Activated naive CD4-positive, alpha-beta T cell treated with Interleukin-2 at 50 U/mL for 16 hours (primary cell): ENCODE measurements at places on chromosomes 12 and 14.

GRCh38 chr12:116556964-116557698 is 2.0 kb upstream of the MAP1LC3B2 start:
- no peak for DNase-seq

DNA sequence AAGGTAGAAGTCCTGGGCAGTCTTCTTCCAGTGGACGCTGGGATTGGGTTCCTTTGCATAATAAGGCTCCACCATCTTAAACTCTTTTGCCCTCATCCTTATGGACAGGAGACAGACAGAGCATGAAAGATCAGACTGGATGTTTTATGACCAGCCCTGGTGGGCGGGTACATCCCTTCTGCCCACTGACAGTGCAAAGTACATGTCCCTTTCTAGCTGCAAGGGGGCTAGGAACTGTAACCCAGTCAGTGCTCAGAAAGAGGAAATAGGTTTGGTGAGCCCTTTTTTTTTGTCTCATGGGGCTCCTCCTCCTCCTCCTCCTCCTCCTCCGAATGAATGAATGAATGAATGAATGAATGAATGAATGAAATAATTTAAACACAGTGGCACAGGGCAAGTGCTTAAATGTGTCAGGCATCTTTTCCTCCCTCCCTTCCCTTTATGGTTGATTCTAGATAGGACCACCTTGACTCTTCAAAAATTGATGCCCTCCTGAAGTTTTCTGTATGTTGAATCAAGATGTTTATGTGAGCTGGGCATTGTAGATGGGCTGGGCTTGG is 36.4 kb upstream of the HNF1A start:
- DNase-seq, result no peak

- no peak for DNase-seq
These were observed 30.1 kb upstream of the PNMA1 start for GRCh38 chr14:73744175-73744867.

DNA sequence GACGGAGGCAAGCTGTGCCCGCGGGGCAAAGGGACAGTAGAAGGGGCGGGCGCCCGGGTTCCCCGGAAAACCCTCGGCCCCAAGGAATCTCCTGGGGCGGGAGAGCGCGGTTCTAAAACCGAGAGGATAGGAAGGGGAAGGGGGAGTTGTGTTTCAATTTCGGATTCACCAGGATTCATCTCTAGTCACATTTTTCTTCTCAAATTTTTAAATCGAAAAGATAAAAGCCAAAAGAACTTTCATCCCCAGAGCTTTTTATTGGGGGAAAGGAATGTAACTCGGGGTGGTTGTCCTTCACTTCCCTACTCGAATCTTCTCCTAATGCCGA is 1.4 kb downstream of the BMP4 start:
- DNase-seq, result no peak

DNA sequence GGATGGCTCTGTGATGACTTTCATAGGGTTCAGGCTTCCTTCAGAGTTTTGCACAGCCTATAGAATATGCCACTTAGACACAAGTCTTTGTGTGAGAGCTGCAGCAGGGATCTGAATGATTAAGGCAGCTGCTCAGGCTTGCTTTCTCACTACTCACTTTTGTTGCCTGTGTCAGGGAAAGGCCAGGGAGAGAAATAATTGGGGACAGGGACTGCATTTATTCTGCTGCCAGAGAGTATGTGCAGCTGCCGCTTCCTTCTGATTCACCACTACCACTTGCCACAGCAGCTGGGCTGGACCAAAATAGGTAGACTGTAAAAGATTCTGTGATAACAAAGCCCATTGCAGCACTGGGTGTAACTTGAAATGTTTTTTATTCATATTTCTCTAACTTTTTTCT is 49.7 kb downstream of the TRMT5 start:
- no peak for DNase-seq

DNA sequence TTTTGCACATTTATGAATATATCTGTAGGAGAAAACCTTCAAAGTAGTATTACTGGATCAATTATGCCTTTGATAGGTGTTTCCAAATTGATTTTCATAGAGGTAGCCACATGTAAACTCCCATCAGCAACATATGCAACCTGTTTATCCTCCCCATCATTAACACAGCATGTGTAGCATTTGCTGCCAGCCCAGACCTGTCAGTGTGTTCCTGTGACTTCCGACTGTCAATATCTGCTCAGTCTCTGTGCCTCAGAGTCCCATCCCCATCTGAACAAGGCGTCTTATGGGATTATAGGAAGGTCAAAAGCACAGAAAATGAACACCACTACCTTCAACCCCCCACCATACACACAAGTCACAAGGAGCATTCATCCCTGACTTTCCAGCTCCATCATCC is 9.5 kb upstream of the CAPRIN2 start:
- no peak for DNase-seq

- DNase-seq, result no peak
These were observed 80.3 kb upstream of the RBM19 start for GRCh38 chr12:114046236-114046998.

DNA sequence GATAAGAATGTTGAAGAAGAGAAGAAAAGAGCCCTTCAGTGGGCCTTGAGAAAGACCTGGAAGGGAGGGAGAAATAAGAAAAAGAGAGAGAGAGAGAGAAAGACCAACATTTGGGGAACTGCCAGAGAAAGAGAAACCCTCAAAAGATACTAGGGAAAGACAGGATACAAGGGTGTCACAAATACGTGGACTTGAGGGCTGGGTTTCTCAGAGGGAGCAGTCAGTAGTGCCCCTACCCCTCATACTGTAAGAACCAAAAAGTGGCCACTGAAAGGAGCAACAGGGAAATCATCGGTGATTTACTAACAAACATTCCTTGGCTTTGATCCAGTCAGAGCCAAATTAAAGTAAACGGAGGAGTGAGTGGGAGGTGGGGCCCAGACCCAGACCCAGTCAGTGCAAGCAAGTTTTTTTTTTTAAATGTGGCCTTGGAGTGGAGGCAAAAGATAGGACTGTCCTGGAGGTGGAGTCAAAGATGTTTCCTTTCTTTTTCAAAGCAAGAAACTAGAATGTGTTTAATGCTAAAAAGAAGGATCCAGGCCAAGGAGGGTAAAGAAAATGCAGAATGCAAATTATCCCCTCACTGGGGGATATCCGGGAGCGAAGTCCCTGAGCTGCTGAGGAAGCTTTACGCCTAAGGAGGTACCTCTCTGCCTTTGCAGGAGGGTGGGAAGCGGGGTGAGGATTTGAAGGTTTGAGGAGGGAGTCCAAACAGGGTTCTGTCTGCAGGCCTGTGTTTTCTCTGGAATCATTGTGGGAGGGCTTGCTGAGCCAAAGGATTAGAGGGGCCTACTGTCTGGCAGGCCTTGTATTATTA is 143.5 kb upstream of the AMIGO2 start:
- no peak for DNase-seq

- no peak for DNase-seq
These were observed 62.7 kb upstream of the ARID2 start for GRCh38 chr12:45666816-45667215.

DNA sequence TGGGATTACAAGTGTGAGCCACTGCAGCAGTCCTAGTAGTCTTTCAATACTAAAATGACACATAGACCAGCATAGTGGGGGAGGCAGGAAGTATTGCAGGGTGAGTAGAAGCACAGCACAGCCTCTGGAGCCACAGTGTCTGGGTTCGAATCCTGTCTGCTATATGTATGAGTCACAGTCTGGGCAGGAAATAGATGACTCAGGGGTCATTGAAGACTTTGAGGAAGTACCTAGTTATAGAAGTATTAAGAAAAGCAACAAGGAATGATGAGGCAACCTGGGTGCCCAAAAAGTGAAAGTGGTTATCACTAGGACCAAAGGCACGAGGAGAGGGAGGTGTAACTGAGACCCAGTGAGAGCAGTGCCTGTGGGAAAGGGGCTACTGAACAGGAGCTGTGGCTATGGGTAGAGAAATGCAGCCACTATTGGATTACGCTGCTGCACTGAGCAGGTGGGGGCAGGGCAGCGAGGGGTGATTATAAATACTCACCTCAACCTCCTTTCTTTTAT is 124.0 kb downstream of the PDE3A start:
- no peak for DNase-seq

GRCh38 chr12:95634622-95635621 is 83.6 kb upstream of the USP44 start:
- no peak for DNase-seq

GRCh38 chr14:80350707-80351106 is 139.4 kb upstream of the DIO2 start:
- no peak for DNase-seq

- no peak for DNase-seq
These were observed 38.7 kb downstream of the ADGRD1 start for GRCh38 chr12:130992448-130992847.

GRCh38 chr12:63090716-63091115 is 60.3 kb downstream of the AVPR1A start:
- no peak for DNase-seq

DNA sequence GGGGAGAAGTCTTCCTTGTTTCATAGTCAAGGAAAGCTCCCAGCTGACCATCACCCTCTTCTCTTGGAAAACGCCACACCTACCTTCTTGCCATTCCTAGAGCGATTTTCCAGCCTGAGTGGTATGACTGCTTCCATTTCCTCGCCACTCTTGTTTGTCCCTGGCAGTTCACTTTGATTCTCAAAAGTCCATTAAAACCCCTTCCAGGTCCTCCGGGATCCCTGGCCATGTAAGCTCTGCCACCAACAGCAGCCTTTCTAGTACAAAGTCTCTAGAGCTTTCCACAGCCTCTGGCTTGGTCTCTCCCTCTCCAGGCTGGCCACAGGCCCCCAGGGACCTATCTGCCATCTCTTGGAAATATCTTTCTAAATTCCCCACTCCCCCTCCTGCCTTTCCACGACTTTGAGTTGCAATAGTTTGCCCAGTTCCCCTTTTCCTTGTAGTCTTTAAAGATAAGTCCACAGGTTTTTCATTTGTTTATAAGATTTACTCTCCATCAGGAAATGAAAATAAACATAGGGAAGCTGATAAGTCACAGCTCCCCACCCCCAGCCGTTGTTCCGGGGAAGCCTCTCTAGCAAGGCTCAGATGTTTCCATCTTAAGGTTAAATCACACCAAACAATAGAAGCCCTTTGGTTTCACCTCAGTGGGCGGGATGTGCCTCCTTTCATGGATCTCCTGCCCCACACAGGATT is 42.9 kb upstream of the SINHCAF start:
- DNase-seq, result no peak

- peak; percentile 35 for DNase-seq
These were observed 241.1 kb downstream of the SPTSSA start for GRCh38 chr14:34220921-34221320.

DNA sequence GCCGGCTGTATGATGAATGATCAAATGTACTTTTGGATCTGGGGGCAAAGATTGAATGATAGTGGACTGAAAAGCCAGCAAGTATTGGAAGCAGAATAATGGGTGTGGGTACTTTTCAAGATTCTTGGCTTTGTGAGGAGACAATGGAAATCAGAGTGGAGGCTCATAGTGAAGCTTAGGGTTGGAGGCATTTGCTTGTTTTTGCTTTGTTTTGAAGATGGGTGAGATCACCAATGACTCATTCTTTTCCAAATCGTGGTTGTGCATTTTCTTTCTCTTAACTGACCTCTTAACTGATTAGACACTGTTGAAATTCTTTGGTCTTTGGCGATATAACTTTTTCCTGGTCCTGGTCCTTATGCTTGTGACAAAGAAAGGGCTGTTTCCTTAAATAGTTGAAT is 54.4 kb downstream of the PELI2 start:
- no peak for DNase-seq

DNA sequence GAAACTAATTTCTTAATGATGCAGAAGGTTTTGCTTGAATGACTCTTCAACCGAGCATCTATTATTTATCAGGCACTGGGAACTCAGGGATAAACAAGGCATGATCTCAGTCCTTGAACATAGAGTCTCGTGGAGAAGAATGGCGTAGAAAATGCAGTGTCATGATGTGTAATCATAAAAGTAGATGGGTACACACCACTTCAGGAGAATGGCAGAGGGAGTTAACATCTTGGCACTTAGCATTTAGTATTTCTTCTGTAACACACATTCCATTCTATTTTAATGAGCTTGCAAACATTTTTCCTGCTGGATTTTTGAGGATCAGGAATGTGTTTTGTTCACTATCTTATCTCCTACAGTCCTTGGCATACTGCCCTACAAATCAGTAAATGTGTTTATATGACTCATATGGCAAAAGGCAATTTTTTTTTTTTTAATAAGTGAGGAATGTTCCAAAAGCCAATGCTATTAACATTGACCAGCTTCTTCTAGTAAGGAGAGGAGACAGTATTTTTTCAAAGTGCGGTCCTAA is 3.8 kb downstream of the TXNRD1 start:
- DNase-seq, result no peak

DNA sequence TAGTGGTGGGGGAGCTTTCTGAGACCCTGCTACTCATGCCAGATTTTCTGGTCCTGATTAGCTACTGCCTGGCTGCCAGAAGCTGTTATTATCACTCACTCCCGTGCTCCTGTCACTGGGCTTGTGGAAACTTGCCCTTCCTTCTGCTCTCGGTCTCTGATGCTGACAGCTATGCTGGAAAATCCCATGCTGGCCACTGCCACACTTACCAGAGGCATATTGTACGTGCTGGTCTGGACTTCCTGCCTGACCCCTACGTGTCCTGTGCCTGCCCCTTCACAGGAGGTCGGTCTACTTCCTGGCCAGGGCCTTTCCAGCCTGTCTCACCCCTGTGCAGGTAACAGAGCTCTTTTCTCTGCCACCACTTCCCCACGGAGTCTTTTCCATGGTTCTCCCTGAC is 149.4 kb upstream of the PLEKHG7 start:
- DNase-seq, result no peak

GRCh38 chr12:55937981-55938380 is 7.0 kb downstream of the DGKA start:
- DNase-seq, result no peak
